A549 treated with DMSO at 1 μM for 4 hours (cell line): ENCODE measurements at places on chromosomes 1 and 21. TPM values are rescaled to one million over a fixed set of nuclear protein-coding genes. Genes with fewer than 3 reads are reported as not detected.

CELA2B gene
- total RNA-seq = not detected in 5 replicates

SLC1A7 gene
- total RNA-seq = 0.04 TPM in 1 of 5 replicates, not detected in the others

PIK3R3 gene
- total RNA-seq = 0.77 to 1.0 TPM (median 0.89 TPM) in 5 replicates

FMO2 gene
- not detected in 5 replicates for total RNA-seq

TP53BP2 gene
- total RNA-seq = 20.2 to 30.9 TPM (median 24.0 TPM) in 5 replicates
